PC-9 (cell line): ENCODE measurements at places on chromosomes 7 and 10. TPM values are rescaled to one million over a fixed set of nuclear protein-coding genes. Genes with fewer than 3 reads are reported as not detected.

GRCh38 chr10:122342293-122343134 is 32.0 kb upstream of the PLEKHA1 start:
- DNase-seq: no peak

GRCh38 chr10:74953214-74953613 is 126.8 kb downstream of the KAT6B start:
- no peak for DNase-seq

DNA sequence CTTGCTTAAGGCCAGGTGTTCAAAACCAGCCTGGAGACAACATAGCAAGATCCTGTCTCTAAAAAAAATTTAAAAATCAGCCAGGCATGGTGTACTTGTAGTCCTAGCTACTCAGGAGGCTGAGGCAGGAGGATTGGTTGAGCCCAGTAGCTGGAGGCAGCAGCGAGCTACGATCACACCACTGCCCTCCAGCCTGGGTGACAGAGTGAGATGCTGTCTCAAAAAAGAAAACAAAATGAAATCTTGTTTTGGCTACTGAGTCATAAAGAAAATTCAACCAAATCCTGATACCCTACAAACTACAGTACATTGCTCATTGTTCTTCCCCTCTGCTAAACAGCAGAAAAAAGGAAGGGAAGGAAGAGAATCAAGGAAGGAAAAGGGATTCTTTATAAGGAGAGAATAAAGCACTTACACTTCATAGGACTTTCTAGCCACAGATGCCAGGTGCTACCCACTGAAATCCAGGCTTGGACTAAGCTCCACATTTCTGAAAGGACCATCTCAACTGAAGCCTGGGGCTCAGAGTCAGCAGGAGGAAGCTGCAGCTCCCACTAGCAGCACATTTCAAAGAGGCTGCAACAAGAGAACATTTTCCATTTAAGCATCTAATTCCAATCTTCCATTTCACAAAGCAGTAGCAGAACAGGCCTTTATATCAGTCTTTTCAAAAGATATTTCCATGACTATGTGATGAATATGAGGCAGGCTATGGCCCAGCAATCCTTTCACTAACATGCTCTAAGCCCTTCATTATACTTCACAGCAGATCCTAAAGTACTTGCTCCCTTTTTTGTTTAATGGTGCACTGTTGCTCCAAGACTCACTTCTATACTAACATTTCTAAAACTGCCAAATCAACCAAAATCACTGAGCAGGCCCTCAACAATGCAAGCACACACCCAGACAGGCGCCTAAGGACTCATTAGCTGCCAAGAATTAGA is 13.5 kb downstream of the TNPO3 start:
- DNase-seq: no peak

GRCh38 chr10:12819071-12819470 is 182.4 kb downstream of the CCDC3 start:
- DNase-seq: no peak

GRCh38 chr10:52121688-52122087 is 192.4 kb upstream of the DKK1 start:
- no peak for DNase-seq

DNA sequence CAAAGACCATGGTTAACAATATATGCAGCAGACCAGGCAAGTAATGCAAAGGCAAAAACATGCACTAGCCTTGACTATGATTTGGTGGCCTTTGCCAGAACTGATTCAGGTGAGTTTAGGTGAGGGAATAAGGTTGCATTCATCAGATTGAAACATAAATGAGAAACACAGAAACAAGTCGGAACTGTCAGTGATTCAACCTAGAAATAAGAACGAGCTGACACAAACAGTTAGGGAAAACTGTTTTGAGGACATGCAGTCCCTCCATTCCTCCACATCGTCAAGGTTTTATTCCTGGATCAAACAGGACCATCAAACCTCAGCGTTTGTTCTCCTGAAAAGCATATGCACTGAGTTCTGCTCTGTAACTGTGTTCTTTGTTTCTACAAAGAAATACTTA is 1.8 kb downstream of the ZNF248 start:
- DNase-seq: no peak

DNA sequence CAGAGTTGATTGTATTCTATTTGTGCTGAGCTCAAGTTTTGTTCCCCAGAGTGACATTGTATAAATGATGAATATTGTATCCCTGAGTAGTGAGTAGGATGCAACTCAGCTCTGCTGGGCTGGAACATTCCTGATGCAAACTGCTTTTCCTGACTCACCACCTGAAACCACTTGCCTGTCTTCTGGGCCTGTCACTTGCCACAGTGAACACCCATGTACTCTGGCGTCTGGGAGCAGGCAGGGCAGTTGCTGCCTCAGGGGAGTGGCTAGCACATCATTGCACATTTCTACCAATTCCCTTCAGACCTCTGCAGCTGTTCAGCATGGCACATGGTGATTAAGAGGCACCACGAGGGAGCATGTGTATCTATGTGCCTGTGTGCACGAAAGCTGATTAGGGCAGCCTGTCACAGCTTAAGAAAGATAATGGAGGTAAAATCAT is 157.3 kb downstream of the SND1 start:
- peak; percentile 11 for DNase-seq

DNA sequence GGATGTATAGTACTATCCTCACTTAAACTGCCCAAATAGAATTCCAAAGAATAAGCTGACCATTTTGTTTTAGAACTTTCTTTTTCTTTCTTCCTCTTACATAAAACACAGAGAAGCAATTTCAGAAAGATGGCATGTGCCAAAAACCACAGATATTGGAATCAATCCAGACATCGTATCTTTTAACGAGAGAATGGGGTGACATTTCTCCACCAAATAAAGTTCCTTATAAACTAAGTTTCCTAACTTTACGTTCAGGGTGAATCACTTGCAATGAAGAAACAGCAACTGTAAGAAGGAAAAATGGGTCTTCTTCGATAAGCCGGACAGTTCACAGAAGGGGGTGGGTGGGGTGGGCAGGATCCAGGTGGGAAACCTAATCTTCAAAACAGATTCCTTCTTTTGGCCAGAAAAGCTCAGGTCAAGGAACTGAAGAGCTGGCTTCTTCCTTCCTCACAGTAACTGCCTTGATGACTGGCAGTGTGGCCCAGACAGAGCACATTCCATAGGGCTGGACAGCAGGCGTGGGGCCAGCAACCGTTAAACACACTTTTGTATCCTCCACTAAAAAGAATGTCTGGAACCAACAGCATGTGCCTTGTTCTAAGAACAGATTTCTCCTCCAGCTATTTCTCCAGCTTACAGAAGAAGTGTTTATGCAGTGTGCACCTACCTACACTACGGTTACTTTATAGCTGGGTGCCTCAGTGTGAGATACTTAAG is 31.5 kb downstream of the CREB3L2 start:
- DNase-seq: peak; percentile 45

DNA sequence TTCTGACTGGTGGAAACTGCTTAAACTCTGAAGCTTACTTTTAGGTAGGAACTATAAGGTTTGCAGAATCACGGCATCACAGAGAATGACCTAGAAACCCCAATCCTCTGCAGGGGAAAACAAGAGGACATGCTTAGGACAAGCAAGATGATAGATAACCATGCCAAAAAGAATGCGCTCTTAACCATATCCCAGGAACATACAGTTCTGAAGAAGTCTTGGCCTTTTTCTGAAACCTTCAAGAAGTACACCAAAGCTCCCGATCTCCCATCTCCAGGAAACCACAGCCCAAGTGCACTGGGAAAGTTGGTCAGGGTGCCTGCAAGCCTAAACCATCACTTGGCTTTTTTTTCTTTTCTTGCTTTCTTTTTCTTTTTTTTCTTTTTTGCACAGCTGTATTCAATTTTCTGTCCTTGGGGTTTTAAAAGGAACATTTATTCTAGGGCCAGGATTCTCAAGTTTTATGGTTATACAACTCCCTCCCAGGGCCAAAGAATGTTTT is 12.2 kb upstream of the SVIL start:
- no peak for DNase-seq

GRCh38 chr10:44015702-44016500 is 367.2 kb upstream of the ZNF32 start:
- DNase-seq: no peak

- no peak for DNase-seq
Measured at GRCh38 chr7:33744293-33745075, 160.9 kb upstream of the BMPER start.

DNA sequence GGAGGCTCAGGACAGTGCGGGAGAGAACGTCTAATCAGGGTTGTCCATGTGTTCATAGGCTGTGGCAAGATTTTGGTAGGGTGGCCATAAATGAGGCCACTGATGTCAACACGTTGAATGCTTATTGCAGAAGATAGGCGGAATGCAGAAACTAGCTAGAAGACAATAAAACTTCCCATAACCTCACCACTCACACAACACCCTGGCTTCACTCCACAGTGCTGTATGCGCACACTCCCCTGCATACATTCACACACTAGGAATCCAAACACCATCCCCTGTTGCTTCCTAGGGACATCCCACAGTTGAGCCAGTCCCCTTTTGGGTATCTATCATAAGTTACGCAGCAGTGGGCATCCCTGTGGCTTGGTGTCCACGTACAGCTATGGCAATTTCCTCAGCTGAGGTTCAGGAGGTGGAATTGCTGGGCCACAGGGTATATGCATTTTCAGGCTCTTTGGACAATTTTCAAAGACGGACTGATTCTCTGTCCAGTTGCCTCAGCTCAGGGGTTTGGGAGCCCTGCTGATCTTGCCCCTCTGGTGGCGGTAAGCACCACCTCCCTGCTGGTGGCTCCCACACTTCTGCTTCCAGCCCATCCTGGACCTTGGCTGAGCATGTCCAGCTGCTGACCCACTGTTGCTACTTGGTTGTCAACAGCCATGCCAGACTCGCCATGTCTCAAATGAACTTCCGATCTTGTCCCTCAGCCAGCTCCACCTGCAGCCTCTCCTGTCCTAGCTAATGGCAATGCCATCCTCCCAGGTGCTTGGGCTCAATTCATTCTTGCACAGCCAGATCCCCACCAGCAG is 36.4 kb downstream of the CDH23 start:
- no peak for DNase-seq

DNA sequence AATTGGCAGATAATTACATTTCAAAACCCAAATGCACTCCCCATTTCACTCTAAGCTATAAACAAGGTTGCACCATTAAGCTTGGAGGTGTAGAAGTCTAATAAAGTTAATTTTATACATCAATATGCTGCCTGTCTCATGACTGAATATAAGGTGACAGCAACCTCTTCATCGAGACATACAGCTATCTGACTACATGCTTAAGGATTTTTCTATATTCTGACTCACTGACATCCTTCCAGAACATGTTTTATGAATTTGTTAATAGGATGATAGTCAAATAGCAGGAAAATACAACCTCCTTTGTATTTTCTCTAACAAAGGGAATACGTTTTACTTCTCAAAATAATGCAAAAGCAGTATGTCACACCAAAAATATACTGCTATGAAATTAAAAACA is 76.6 kb downstream of the NRBF2 start:
- no peak for DNase-seq

GRCh38 chr10:126806498-126806897 is 98.7 kb upstream of the DOCK1 start:
- DNase-seq: no peak

The PLAC9 gene
- total RNA-seq: 2.1 TPM in 1 of 2 replicates, not detected in the other

The GNAT3 gene
- not detected in 2 replicates for total RNA-seq

The AEBP1 gene
- 0.33 and 0.98 TPM in 2 replicates for total RNA-seq

The RPEL1 gene
- total RNA-seq: not detected in 2 replicates

The PDE6C gene
- total RNA-seq: not detected in 2 replicates

The IL6 gene
- 1.4 and 1.7 TPM in 2 replicates for total RNA-seq

The AGMO gene
- not detected in 2 replicates for total RNA-seq
